ENCODE measurements at places on chromosomes 12 and 14. TPM values are rescaled to one million over a fixed set of nuclear protein-coding genes. Genes with fewer than 3 reads are reported as not detected.

The KRT6C gene
- total RNA-seq = not detected

The KRT75 gene
- total RNA-seq = 0.09 TPM

The AGAP2 gene
- 0.31 TPM for total RNA-seq

The NOS1 gene
- 0.17 TPM for total RNA-seq

The ARHGAP9 gene
- total RNA-seq = 0.91 TPM

The RTL1 gene
- total RNA-seq = 16.0 TPM

The ART4 gene
- 0.13 TPM for total RNA-seq

The CFAP251 gene
- total RNA-seq = 2.7 TPM

The TCL1B gene
- 0.23 TPM for total RNA-seq

Measured in motor neuron (in vitro differentiated cells).